ENCODE measurements at places on chromosomes 16 and 17.

GRCh38 chr16:51526621-51527020 is 375.6 kb upstream of the SALL1 start:
- peaks cover 2% of the 10 kb centered on the region for H3K36me3 ChIP-seq
- no peak for DNase-seq
- no peaks in the 10 kb centered on the region for H3K27me3 ChIP-seq
- no peak overlapping the region for H3K4me3 ChIP-seq

DNA sequence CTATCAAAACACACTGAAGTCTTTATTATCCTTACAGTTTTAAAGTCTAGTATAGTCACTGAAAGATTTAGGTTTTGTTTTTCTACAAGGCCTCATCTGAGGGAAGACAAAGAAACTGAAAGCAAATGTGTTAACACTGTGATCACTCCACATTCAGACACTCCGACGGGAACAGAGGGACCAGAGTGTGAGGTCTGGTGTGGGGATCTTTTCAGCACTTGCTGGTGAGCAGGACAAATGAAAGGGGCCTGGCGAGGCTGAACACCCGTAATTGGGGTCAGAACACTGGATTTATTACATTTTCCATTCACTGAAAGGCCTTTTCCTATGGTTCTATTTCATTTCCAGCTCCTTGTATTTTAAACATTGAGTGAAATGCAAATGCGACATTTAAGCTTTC is 910.5 kb downstream of the CDH11 start:
- no peak for DNase-seq
- no peaks in the 10 kb centered on the region for H3K4me1 ChIP-seq
- H3K27ac ChIP-seq = no peak overlapping the region
- H3K36me3 ChIP-seq = no peaks in the 10 kb centered on the region

DNA sequence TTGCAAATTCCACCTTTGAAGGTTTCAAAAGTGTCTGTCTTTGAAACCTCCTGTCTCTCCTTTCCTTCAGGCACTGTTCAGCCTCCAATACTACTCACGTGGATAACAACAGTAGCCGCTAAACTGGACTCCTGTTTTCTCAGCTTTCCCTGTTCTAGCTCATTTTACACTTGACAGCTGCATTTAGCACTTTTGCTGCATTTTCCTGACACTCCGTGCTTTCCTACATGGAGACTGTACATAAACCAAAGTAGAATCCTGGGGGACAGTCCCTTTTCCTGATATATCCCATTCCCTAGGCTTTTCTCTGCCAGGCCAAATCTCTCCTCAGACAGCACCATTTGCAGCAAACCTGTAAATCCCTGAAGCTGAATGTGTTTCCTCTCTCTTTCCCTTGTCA is 3.6 kb downstream of the CCL5 start:
- peaks cover 55% of the 10 kb centered on the region for H3K4me1 ChIP-seq
- H3K27me3 ChIP-seq = no peaks in the 10 kb centered on the region
- H3K27ac ChIP-seq = peak overlapping the region; percentile 95
- peaks cover 91% of the 10 kb centered on the region for H3K36me3 ChIP-seq
- H3K4me3 ChIP-seq = peak overlapping the region; percentile 92
- DNase-seq = no peak

- no peak for DNase-seq
- H3K27ac ChIP-seq = no peak overlapping the region
- no peaks in the 10 kb centered on the region for H3K27me3 ChIP-seq
These were observed 6.4 kb downstream of the SIAH1 start for GRCh38 chr16:48378836-48379235.

- H3K4me1 ChIP-seq = peaks cover 22% of the 10 kb centered on the region
- H3K36me3 ChIP-seq = no peaks in the 10 kb centered on the region
- no peaks in the 10 kb centered on the region for H3K27me3 ChIP-seq
These were observed 14.5 kb upstream of the MTSS2 start for GRCh38 chr16:70700101-70701020.

DNA sequence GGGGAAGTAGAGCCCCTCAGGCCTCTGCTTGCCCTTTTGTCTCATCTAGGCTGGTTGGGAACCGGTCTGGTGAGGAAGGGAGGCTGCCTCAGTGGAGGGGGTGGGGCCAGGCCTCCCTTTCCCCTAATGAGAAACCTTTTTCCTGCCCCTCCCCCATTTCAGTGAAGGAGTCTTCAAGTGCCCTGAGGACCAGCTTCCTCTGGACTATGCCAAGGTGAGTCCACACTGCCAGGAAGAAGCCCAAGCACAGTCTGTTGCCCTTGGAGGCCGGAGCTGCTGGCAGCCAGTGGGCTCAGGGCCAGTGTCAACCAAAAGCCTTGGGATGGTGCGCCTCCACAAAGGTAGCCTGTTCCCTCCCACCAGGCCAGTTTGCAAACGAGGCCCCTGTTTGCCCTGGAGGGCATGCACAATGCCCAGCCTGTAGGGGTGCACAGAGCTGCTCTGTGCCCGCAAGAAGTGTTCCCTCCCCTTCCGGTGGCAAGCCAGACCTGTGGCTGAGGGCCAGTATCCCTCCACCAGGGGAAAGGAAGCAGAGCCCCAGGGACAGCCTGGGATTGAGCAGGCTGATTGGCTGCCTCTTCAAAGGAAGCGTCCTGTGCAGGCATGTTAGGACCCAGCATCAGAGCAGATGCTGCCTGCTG is 3.4 kb downstream of the TRAF4 start:
- no peak overlapping the region for H3K4me3 ChIP-seq
- no peak for DNase-seq
- H3K27me3 ChIP-seq = no peaks in the 10 kb centered on the region
- peaks cover 14% of the 10 kb centered on the region for H3K4me1 ChIP-seq
- H3K36me3 ChIP-seq = peaks cover 58% of the 10 kb centered on the region
- no peak overlapping the region for H3K27ac ChIP-seq

- H3K36me3 ChIP-seq = peaks cover 3% of the 10 kb centered on the region
- H3K4me3 ChIP-seq = no peak overlapping the region
- H3K4me1 ChIP-seq = peaks cover 4% of the 10 kb centered on the region
- H3K27me3 ChIP-seq = peaks cover 8% of the 10 kb centered on the region
These were observed 43.6 kb upstream of the HAPSTR1 start for GRCh38 chr16:9047689-9048301.

DNA sequence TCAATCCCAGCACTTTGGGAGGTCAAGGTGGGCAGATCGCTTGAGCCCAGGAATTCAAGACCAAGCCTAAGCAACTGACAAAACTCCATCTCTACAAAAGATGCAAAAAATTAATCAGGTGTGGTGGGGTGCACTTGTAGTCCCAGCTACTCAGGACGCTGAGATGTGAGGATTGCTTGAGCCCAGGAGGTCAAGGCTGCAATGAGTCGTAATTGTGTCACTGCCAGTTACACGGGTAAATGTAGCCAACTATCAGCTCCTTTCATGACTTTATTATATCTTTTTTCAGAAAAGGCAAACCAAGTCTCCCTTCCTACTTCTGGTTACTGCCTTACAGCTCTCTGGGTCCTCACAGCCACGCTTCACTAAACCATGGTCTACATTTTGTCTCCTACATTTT is 4.0 kb downstream of the SDF2 start:
- H3K4me3 ChIP-seq = no peak overlapping the region
- H3K4me1 ChIP-seq = peaks cover 35% of the 10 kb centered on the region
- no peak for DNase-seq
- no peaks in the 10 kb centered on the region for H3K27me3 ChIP-seq

DNA sequence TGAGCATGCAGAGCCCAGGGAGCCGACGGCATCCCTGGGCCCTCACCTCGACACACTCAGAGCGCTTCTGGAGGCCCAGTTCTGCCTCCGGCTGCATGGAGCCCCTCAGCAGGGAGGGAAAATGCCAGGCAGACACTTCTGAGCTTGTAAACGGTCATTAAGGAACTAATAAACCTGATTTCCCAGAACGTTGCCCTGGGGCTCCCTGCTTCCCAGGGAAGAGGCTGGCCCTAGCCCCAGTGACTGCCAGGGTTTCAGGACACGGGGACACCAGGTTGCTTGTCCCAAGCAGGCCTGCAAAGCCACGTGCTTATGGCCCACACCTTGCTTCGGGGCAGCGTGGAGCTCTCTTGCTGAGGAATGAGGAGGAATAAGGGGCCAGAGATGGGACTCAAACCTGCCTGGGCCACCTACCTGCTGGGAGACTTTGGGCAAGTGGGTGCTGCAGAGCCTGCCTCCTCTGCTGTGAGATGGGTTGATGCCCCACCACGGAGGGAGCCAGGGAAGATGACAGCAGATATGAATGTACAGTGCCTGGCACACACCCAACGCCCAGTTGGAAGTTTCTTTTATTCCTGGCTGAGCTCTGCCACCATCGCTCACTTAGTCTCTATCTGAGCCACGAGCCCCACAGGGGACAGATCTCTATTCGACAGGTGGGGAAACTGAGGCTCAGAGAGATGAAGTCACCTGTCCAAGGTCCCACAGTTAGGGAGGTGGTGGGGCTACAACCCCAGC is 5.4 kb downstream of the RHBDF2 start:
- no peaks in the 10 kb centered on the region for H3K27me3 ChIP-seq
- H3K4me1 ChIP-seq = peaks cover 76% of the 10 kb centered on the region
- peak overlapping the region; percentile 98 for H3K27ac ChIP-seq
- H3K36me3 ChIP-seq = peaks cover 26% of the 10 kb centered on the region
- H3K4me3 ChIP-seq = peak overlapping the region; percentile 6
- DNase-seq = no peak

- DNase-seq = peak; percentile 80
- no peaks in the 10 kb centered on the region for H3K27me3 ChIP-seq
- peak overlapping the region; percentile 92 for H3K27ac ChIP-seq
- peaks cover 28% of the 10 kb centered on the region for H3K36me3 ChIP-seq
- H3K4me3 ChIP-seq = peak overlapping the region; percentile 72
These were observed 664 bp upstream of the BCL6B start for GRCh38 chr17:7021993-7022778.

GRCh38 chr16:86901483-86901882 is 323.1 kb downstream of the FOXL1 start:
- H3K4me1 ChIP-seq = no peaks in the 10 kb centered on the region
- H3K27ac ChIP-seq = no peak overlapping the region
- peaks cover 17% of the 10 kb centered on the region for H3K27me3 ChIP-seq
- H3K36me3 ChIP-seq = no peaks in the 10 kb centered on the region

GRCh38 chr17:16027708-16028584 is 28.3 kb downstream of the TTC19 start:
- no peak overlapping the region for H3K4me3 ChIP-seq
- peak overlapping the region; percentile 87 for H3K27ac ChIP-seq
- H3K27me3 ChIP-seq = no peaks in the 10 kb centered on the region
- no peaks in the 10 kb centered on the region for H3K4me1 ChIP-seq
- no peak for DNase-seq

GRCh38 chr17:63685041-63685440 is 14.9 kb downstream of the LIMD2 start:
- H3K4me1 ChIP-seq = peaks cover 3% of the 10 kb centered on the region
- H3K27me3 ChIP-seq = no peaks in the 10 kb centered on the region
- H3K27ac ChIP-seq = no peak overlapping the region

- H3K27me3 ChIP-seq = no peaks in the 10 kb centered on the region
- no peak overlapping the region for H3K4me3 ChIP-seq
- H3K27ac ChIP-seq = peak overlapping the region; percentile 63
- peaks cover 4% of the 10 kb centered on the region for H3K36me3 ChIP-seq
- no peaks in the 10 kb centered on the region for H3K4me1 ChIP-seq
These were observed 5.7 kb downstream of the CDC6 start for GRCh38 chr17:40293363-40293762.

DNA sequence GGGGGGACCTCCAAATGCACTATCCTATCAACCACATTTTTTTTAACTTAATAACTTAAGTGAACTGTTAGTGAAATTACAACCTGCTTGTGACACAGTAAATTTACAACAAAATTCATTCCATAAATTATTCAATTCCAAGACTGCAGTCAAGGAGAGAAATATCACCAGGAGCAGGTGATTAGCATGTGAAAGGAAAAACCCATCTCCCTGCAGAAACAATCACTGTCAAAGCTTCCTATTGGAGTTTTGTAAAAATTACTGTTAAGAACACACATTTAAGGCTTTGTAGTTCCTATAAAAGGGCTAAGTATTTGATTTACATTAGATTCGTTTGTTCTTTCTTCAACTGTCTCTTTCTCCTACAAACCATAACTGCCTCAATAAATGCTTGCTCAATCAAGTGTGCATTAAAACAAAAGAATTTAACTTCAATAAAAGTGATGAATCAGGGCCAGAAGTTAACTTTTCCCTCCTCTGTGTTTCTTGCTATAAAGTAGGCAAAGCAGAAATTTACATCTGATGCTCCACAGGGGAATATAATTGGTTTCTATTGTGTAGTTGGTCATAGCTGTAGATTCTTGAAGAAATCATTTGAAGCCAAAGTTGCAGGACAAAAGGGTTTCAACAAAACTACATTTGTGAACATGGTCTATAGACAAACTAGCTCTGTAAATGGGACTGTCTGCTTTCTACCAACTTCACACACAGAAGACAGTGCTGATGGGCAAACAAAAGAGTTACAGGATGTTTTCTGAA is 195.1 kb upstream of the PSMD7 start:
- no peak overlapping the region for H3K27ac ChIP-seq
- no peaks in the 10 kb centered on the region for H3K27me3 ChIP-seq
- H3K4me1 ChIP-seq = no peaks in the 10 kb centered on the region
- no peak overlapping the region for H3K4me3 ChIP-seq
- no peak for DNase-seq

DNA sequence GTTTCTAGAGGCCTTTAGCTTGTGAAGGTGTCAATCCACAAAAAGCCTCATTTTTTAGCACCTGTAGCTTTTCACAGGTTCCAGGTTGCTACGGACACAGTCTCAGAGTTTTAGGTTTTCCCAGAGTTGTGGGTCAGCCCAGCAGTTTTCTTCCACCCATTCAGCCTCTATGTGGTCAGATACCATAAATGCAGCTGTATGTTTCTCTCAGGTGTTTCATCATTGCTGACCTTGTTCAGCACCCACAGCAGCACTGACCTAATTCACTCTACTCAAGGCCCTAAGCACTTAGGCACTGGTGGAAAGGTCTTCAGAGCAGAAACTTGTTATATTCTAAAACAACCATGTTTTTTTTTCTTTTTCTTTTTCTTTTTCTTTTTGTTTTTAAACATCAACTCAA is 15.0 kb upstream of the SPACA3 start:
- H3K4me3 ChIP-seq = no peak overlapping the region
- H3K27ac ChIP-seq = no peak overlapping the region
- H3K4me1 ChIP-seq = no peaks in the 10 kb centered on the region

GRCh38 chr16:81873843-81874752 is 95.0 kb downstream of the PLCG2 start:
- H3K4me3 ChIP-seq = no peak overlapping the region
- H3K27me3 ChIP-seq = no peaks in the 10 kb centered on the region
- H3K4me1 ChIP-seq = peaks cover 12% of the 10 kb centered on the region
- H3K27ac ChIP-seq = peak overlapping the region; percentile 82

GRCh38 chr16:49275050-49275730 is 6.4 kb downstream of the CBLN1 start:
- no peak overlapping the region for H3K27ac ChIP-seq
- H3K4me3 ChIP-seq = no peak overlapping the region
- DNase-seq = no peak
- no peaks in the 10 kb centered on the region for H3K36me3 ChIP-seq
- H3K27me3 ChIP-seq = peaks cover 76% of the 10 kb centered on the region
- H3K4me1 ChIP-seq = no peaks in the 10 kb centered on the region

DNA sequence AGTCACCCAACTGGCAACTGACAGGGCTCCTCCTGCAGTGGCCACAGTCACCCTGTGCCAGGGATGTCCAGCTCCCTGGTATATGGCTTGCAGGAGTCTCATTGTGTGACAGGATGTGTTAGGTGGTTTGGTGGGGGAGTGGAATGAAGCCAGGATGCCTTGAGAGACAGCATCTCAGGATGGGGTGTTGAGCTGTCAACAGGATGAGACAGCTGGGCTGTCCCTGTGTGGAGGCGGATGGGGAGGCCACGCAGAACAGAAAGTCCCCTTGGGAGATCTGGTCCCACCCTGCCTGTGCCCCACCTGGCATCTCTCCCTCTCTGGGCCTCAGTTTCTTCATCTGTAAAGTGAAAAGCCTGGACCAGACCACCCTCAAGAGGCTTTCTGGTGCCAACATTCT is 9.5 kb upstream of the ZNF469 start:
- H3K27ac ChIP-seq = no peak overlapping the region
- DNase-seq = no peak
- no peaks in the 10 kb centered on the region for H3K36me3 ChIP-seq
- no peak overlapping the region for H3K4me3 ChIP-seq
- no peaks in the 10 kb centered on the region for H3K4me1 ChIP-seq

Measured in effector memory CD8-positive, alpha-beta T cell (primary cell).